ENCODE measurements at places on chromosomes 3 and 15.

DNA sequence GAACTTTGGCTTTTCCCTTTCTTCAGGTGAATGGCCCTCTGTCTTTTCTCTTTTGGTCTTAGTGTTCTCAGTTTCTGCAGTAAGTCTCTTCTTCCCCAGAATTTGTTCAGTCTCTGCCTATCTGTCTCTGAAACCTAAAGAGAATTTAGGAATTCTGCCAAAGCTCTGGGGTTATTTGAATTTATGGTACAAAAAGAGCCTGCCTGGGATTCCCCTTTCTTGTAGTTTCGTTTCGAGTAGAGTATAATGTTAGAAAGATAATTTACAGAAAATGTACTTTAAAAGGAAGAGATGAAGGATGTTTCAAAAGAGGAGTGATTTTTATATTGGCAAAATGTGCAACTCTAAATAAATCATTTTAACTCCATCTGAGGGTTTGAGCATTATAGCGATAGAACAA is 247.4 kb upstream of the SATB1 start:
- DNase-seq: no peak

GRCh38 chr3:50971487-50971924 is 296.8 kb downstream of the DOCK3 start:
- DNase-seq: no peak

- DNase-seq: no peak
Measured at GRCh38 chr3:15102836-15103235, 3.9 kb upstream of the RBSN start.

- DNase-seq: no peak
Measured at GRCh38 chr3:52089691-52090090, 33.3 kb upstream of the DUSP7 start.

- DNase-seq: peak; percentile 46
Measured at GRCh38 chr3:138440121-138440521, 5.7 kb downstream of the ESYT3 start.

GRCh38 chr3:62562017-62562416 is 188.7 kb upstream of the FEZF2 start:
- no peak for DNase-seq

DNA sequence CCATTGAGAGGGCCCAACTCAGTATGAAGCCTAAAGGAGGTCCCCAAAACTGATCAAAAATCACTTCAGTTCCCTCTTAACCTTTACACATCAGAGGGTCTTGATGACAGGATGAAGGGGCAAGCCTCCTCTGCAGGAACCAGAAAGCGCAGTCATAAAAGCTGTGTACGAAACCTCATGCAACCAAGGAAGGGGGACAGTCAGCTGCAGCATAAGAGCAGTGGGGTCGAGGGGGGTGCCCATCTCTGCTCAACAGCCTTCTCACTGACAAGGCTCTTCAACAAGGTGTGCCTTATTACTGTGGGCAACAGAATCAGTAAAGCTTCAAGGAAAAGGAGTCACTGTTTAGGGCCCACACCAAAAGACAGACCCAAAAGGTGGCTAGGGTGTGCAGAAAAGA is 3.9 kb downstream of the POC1A start:
- no peak for DNase-seq

DNA sequence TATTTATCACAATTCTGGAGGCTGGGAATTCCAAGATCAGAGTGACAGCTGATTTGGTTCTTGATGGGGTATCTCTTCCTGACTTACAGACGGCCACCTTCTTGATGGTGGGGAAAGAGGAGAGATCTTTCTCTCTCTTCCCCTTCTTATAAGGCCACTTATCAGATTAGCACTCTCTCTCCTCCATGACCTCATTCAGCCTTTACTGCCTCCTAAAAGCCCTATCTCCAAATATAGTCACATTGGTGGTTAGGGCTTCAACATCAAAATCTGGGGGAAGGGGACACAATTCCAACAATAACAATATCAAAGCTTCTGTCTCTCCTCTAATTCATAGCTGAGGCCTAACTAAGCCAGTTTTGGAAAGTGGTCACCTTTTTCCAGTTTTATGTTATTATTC is 91.7 kb upstream of the MBNL1 start:
- no peak for DNase-seq

DNA sequence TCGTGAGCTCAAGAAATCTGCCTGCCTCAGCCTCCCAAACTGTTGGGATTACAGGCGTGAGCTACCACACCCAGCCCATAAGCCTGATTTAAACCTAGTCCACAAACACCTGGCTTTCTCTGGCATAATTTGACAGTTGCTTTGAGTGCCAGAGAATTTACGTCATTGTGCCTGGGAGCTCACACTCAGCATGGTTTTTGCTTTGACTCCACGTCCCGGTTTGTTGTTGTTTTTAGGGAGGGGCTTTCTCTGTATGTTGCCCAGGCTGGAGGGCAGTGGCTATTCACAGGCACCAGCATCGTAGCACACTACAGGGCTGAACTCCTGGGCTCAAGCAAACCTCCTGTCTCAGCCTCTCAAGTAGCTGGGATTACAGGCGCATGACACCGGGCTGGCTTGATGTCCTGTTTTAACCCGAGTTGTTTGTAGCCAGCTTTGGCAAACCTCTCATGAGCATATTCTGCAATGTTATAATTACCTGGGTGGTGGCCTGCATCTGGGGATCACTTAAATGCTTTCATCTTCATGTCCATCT is 32.7 kb downstream of the CEMIP start:
- DNase-seq: no peak

DNA sequence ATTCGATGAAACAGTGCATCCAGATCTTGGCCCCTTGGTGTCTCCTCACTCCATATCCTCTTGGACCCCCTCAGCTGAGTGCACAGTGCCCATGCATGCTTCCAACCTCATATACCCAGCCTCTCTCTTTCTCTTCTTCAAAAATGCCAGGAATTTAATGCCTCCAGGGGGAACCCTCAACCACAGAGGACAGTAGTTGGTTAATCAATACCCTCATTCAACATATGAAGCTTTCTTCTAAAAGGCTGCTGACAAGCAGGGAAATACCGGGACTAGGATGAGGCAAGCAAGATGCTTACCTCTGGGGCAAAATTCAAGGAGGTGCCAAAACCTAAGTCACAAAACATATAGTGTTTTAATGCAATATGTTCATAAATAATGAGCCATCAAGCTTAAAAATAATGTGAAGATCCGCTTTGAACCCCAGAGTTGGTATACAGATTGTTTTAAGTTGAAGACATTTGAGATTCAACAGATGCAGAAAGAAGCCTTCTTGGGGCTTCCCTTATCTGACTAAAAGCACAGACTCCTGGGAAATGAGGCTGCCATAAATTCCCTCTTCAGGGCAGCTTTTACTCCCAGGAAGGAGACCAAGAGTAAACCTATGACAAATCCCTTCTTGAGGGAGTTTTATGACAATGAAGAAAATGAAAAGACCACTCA is 48.2 kb upstream of the FHIT start:
- DNase-seq: no peak

DNA sequence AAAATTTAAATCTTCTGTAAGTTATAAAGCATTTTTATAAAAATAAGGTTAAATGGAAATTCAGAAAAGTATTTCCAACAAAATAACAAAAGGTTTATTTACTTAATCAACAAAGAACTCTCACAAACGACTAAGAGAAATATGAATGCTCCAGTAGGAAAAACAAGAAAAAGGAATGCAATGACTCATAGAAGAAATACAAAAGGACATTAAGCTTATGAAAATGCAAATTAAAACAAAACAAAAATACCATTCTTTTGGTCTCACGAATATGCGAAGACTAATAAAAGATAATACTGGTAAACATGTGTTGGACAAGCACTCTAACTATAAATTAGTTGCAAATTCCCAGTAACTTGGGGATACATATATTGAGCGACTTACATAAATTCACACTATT is 17.5 kb upstream of the TBC1D5 start:
- no peak for DNase-seq

DNA sequence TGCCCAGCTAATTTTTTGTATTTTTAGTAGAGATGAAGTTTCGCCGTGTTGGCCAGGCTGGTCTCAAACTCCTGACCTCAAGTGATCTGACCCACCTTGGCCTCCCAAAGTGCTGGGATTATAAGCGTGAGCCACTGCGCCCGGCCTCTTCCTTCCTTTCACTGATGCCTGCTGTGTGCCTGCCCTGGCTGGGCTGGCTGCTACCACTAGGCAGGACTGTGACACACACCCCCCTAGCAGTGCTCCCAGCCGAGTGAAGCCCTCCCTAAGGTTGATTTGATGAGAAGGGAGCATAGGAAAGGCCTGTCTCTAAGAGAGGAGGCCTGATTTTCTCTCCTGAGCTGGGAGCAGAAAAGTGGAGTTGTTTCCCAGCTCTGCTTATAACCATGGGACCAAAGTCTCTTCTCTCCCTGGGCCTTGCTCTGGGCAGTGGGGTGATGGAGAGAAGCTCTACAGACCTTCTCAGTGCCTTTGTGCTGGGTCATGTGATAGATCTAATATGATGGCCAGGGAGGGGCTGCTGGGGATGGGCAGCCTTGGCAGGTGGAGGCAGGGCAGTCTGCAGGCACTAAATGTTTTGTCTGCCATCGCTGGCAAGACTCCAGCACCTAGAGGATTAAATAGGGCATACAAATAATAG is 20.1 kb upstream of the SFMBT1 start:
- DNase-seq: no peak

DNA sequence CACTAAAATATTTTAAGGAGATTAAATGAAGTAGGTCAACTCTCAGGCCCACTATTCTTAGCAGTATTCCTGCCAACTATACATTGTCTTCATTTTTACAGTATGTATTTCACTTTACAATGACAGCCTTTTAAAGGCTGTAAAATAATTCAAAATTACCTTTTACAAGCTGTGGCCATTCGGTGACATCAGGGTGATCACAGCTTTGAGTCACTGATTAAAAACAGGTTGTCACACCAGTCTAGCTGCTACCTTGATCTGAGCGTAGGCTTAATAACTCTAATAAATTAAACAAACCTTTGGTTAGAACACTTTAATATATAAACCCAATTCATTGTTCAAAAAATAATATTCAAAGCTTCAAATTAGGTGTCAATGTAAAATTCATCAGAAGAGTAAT is 29.9 kb downstream of the UBE3A start:
- no peak for DNase-seq

- DNase-seq: no peak
Measured at GRCh38 chr3:99858469-99858868, 40.8 kb downstream of the CMSS1 start.

- DNase-seq: no peak
Measured at GRCh38 chr15:32669896-32670611, 28.5 kb downstream of the SCG5 start.

DNA sequence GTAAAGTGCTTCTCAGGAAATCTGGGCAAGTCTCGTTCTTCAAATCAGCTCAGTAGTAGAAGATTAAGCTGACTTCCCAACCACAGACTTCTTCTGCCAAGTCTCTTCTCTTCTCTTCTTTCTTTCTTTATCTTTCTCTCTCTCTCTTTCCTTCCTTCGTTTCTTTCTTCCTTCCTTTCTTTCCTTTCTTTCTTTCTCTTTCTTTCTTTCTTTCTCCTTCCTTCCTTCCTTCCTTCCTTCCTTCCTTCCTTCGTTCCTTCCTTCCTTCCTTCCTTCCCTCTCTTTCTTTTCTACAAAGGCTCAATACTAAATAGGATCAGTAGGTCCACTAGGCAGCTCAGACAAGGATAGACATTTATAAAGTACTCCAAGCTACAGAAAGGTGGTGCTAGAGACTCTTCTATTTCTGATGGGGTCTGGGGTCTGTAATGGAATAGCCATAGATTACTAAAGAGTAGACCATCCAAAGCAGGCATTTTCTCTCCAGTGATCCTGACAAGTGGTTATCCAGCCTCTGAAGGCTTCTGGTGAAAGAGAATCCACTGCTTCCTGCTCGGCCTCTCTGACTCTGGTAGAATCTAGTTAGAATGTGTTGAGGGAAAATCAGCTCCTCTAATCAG is 100.8 kb downstream of the TPRG1 start:
- no peak for DNase-seq

DNA sequence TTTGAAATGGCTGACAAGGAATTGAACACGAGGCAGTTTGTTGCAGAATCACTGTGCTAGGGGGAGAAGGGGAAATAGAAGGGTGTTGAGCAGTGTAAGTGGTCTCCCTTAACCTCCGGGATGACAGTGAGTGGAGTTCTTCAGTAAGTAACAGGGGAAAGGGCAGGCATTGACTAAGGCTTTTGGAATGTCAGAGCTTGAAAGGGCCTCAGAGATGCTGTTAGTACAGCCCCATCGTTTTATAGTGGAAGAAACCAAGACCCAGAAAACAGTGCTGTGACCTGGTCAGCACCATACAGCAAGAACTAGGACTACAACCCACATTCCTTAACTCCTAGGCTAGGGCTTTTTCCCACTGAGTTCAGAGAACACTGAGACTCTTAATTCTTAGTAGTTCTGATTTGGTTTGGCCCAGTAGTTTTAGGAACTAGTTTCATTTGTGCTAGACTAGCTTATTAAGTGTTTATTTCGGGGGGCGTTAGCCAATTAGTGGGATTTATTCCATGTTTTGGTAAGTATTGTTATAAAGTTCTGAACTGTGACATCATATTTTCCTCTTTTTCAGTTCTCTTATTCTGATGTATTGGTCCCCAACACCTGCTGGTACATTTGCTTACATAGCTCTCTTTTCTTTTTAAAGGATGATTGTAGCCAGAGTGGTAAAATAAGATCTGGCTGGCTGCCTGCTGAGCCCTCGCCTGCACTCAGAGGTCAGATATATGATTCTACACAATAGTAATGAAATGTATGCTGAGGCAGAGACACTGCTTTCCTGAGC is 34.2 kb downstream of the RAB11A start:
- DNase-seq: no peak

- no peak for DNase-seq
Measured at GRCh38 chr15:99167201-99167600, 62.3 kb downstream of the SYNM start.

DNA sequence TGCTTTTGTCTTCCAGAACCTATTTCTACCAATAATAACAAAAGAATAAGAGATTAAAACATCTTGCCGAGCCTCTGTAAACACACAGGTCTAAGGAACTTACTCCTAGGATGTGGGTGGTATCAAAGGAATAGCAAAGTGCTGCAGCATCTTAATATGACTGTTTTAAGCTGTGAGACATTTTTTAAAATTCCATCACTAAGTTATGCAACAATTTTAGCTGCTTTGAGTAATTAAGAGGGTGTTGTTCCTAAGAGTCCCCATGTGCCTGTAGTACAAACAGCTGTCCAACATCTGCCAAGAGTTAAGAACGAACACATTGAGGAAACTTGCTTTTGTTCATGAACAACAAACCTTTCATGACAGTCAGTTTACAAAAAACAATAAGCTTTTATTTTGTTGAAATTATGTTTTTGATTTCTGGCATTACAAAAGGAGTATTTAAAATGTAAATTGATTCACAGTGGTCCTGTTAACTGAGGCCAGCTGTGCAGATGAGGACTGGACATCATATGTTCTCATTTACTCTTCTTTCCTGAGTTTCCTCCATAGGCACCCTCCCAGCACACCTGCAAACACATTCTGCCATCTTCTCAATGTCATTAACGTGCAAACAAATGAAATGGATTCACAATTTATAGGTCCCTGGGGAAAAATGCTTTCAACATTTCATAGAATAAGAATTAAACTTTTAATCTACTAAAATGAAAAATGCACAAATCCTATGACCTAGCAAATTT is 337.3 kb upstream of the ARHGEF26 start:
- DNase-seq: no peak

- no peak for DNase-seq
Measured at GRCh38 chr3:15497964-15498363, 23.5 kb downstream of the COLQ start.

GRCh38 chr15:69579950-69580618 is 127.5 kb downstream of the RPLP1 start:
- DNase-seq: no peak

- DNase-seq: no peak
Measured at GRCh38 chr15:79433276-79433990, 1.3 kb downstream of the MINAR1 start.

Measured in SJSA1 (cell line).